ENCODE measurements at places on chromosomes 11 and 22.
A peak's percentile ranks its signal among the peaks of the same experiment; 100 is the strongest.

DNA sequence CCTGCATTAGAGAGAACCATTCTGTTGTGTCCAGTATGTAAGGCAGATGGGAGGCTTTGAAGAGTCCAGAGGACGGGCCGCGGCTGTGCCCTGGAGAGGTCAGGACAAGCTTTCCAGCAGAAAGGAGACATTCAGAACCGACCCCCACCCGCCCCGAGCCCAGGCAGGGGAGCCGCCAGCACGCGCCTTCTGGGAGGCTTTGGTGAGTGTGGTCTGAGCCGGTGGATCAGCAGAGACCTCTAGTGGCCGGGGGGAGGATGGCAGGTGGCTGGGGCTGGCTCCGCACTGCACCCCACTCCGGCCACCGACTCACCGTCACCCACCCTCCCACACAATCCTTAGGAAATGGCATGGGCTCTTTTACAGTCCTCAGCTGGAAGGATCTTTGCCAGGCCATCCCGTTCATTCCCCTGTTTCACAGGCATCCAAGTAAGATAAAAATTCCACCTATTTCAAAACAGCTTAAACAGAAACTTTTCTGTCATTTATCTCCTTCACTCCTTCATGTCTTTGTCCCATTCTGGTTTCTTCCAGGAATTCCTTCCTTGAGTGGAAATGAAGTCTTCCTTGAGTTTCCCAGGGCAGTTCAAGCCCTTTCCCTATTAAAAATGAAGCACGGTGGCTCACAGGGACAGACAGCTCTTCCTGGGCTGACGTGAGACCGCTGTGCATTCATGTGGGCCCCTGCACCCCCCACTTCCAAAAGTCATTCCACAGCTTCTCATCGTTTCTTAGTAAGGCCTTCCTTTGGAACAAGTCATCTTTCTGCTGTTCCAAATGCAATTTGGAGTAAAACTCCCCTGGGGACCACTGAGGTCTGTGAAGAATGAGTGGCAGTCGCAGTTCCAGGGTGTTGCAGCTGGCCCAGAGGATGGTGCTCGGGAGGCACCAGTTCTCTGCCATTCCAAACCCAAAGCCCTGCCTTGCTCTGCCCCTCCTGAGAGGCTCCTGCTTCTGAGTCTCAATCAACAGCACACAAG is 91.0 kb downstream of the FEZ1 start:
- DNase-seq: no peak

DNA sequence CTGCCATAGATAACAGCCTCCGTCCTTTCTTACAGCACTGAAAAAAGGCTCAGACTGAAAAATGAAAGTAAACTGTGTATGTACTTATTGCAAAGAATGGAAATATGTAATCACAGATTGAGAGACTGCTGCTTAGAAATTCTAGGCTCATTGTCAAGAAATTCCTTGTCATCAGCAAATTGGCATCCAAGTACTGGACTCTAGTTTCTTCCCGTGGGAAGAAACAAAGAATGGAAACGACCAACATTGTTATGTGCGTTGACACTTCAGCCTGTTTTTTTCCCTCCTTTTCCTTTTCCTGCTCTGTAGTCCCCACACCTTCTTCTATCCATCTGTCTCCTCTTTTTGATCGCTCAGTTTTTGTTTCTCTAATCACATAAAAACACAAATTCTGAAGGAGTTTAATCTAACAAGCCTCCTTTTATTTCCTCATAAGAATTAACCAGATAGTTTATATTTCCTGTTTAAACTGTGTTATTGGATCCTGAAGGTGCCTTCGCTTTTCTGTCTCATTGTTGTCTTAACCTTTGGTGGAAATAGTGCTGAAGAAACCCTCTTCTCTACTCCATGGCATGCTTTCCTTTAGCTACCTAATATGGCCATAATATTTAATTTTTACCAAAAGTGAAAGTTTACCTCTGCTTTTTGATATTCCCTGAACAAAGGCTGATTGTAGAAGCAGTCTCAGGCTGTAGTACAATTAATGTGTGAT is 20.0 kb upstream of the CASP12 start:
- DNase-seq: no peak

DNA sequence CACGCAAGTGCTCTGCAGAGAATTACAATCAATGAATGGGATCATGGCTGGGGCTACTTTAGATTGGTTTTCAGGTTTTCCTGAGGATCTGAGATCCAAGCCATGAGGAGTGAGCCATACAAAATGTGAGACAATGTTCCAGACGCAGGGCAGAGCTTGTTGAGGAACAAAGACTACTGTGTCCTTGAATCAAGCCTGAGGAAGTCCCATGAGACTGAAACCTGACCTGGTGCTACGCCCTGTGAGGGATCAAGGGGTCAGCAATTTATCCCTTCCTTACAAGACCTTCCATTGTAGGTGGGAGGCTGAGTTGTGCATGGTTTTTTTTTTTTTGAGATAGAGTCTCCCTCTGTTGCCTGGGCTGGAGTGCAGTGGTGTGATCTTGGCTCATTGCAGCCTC is 2.1 kb downstream of the INCENP start:
- no peak for DNase-seq

DNA sequence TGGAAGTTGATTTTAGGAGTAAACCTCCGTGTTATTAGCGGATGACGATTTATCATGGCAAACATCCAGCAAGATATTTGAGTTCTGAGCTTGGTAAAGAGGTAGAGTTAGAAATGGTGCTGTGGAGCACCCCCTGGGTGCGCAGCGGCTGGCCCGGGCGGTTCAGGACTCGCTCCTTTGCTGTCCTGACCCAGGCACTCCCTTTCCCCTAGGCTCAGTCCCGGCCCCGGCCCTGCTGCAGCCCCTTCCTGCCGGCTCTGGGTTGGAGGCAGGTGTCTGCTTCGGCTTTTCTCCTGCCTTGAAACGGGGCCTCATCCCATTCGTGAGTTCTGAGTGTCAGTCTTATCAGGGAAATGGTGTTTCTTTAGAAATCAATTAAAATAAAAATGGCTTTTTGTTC is 33.4 kb downstream of the AP2A2 start:
- no peak for DNase-seq

DNA sequence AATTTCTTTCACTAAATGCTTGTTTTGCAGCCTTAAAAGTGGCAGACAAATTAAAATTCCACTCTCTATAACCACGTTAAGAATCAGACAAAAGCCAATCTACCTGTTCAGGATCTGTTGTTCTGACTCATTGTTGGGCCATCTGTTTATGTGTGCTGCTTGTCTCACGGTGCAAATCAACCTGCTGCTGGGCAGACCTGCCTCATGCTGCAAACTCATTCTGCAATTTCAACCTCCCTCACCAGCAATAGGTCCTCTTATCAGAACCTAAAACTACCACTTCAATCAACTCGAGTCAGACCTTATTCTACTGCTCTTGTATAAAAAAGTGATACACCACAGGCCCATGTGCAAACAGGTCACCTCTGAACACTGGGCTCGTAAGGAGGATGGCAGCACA is 75.1 kb downstream of the LARGE2 start:
- DNase-seq: no peak

- DNase-seq: peak; percentile 47
Observed at GRCh38 chr11:88337987-88338668, 592 bp upstream of the CTSC start.

DNA sequence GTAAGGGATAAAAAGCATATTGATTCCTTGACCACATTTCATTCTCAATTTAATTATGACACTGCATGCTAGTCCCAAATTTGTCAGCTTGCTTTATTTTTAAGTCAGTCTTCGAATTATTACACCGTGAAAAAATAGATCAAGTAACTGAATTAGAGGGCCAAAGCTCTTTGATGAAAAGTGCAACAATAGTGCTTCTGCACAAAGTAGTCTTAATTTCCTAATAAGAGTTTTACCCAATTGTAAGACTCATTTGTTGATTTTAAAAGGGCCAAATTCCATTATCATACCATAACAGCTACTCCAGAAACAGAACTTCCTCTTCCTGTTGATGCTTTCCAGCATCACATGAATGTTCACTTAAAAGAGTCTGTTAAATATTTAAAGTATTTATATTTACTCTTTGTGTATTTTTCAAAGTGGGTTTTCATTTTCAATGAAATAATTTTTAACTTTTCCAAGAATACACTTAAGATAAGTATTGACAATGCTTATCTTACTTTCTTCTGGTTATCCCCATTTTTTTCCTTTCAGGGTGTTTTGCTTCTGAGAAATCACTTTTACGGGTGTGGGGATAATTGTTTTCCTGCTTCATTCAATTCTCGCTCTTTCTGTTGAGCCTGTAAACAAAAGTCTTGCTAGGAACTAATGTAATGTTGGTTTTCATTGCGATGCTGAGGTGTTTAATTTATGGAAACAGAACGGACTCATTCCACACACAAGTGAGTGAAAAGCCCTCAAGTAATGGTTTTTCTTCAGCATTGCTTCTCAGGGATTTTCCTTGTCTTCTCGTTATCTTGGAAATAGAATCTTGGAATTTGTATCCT is 2.1 kb downstream of the ARHGEF12 start:
- DNase-seq: no peak

DNA sequence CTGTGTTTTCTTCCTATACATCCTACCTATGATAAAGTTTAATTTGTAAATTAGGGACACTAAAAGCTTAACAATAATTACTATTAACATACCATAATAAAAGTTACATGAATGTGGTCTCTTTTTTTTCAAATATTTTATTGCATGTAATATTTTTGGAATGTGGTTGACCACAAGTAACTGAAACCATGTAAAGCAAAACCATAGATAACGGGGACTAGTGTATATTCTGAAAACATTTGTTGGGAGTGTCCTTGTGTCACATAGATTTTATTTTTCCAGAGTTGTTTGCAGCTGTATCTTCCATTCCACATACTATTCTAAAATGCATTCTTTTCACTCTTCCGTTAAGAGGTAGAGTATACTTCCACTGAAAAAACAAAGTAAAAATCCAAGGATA is 200.4 kb downstream of the KIF18A start:
- DNase-seq: no peak

- peak; percentile 55 for DNase-seq
Observed at GRCh38 chr11:2581151-2581930, 118.5 kb downstream of the KCNQ1OT1 start.
